ENCODE measurements at places on chromosomes 5 and 9. TPM values are rescaled to one million over a fixed set of nuclear protein-coding genes. Genes with fewer than 3 reads are reported as not detected.

Gene BTNL8
- polyA plus RNA-seq, result 0.58 TPM

Gene SLC23A1
- polyA plus RNA-seq, result 13.5 TPM

Gene GABRA1
- not detected for polyA plus RNA-seq

Gene LVRN
- 0.71 TPM for polyA plus RNA-seq

Gene SMIM33
- polyA plus RNA-seq, result not detected

Gene SHOC1
- polyA plus RNA-seq, result 0.75 TPM

Gene SLC6A18
- polyA plus RNA-seq, result 1.5 TPM

- peak; percentile 32 for DNase-seq
Measured at GRCh38 chr9:33884856-33885701, 68.1 kb downstream of the UBE2R2 start.

DNA sequence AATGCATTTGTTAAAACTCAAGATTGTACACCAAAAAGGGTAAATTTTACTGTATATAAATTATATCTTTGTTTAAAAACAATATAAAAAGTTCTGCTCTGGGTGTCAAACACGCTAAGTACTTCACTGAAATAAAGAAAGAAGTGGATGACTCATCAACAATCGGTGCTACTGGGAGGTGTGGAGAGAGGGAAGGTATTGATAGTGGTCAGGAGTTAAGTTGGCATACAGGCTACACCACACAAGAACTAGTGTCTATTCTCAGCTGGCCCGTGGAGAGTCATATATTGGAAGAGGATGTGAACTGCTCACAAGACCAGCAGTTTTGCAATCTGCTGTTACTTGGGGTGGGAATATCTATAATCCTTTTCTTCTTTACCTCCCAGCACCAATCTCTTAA, 145.7 kb upstream of the TRPC7 start:
- no peak for DNase-seq

GRCh38 chr5:179497636-179498340, 52.6 kb upstream of the RUFY1 start:
- no peak for DNase-seq

GRCh38 chr9:93910598-93910997, 44.6 kb downstream of the BARX1 start:
- DNase-seq, result no peak

- DNase-seq, result no peak
Measured at GRCh38 chr9:131667576-131667975, 72.3 kb downstream of the RAPGEF1 start.

- no peak for DNase-seq
Measured at GRCh38 chr5:82523633-82524032, 245.5 kb upstream of the RPS23 start.

GRCh38 chr5:2155556-2155955, 272.8 kb upstream of the IRX4 start:
- no peak for DNase-seq

GRCh38 chr9:77829420-77829819, 181.3 kb upstream of the GNA14 start:
- DNase-seq, result no peak

DNA sequence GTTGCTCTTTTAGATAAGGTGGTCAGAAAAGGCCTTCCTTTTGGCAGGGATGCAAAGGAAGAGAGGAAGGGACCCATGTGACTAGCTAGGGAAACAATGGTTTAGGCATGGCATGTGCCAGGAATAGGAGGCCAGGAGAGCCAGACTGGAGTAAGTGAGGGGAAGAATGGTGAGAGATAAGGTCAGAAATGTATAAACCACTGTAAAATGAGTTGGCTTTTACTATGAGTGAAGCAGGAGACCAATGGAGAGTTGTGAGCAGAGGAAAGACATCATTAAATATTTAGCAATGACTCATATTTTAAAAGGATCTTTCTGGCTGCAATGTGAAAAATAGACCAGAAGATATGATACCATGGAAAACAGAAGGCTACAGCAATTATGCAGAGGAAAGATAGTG, 50.9 kb downstream of the AP3B1 start:
- no peak for DNase-seq

- DNase-seq, result no peak
Measured at GRCh38 chr9:113503131-113503541, 39.6 kb downstream of the RGS3 start.

- no peak for DNase-seq
Measured at GRCh38 chr5:59152701-59153245, 569.9 kb downstream of the RAB3C start.

GRCh38 chr9:127586096-127586495, 26.0 kb upstream of the STXBP1 start:
- DNase-seq, result no peak

GRCh38 chr5:111706345-111706744, 50.6 kb downstream of the NREP start:
- DNase-seq, result no peak

DNA sequence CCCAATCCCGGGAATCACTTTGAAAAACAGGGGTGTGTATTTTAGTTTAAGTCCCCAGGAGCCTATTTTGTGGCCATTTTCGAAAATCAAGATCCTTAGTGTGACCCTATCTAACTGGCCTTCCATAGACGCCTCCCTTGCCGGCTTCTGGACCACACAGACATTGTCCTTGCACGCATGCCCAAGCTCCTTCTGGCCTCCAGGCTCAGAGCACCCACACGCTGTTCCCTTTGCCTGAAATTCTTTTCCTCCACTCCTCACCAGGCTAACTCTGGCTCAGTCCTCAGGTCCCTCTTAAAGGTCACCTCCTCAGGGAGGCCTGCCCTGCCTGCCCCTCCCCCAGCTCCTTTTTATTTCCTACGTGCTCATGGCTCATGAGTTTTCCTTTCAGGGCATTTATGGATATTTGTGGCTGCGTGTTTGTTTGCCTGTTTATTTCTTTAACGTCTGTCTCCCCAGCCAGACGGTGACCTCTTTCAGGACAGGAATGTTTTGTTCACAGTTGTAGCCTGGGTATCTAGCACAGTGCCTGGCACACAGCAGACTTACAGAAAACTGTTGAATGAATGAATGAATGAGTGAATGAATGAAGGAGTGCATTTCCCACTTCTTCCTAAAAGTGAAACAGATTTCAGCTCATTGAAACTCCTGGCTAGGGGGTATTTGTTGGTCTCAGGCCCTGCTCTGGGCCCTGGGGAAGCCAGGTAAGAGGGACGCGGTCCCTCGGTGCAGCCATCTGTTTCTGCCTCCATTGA, 79.1 kb upstream of the IER5L start:
- no peak for DNase-seq

- no peak for DNase-seq
Measured at GRCh38 chr5:123940416-123940815, 428.4 kb downstream of the CSNK1G3 start.

DNA sequence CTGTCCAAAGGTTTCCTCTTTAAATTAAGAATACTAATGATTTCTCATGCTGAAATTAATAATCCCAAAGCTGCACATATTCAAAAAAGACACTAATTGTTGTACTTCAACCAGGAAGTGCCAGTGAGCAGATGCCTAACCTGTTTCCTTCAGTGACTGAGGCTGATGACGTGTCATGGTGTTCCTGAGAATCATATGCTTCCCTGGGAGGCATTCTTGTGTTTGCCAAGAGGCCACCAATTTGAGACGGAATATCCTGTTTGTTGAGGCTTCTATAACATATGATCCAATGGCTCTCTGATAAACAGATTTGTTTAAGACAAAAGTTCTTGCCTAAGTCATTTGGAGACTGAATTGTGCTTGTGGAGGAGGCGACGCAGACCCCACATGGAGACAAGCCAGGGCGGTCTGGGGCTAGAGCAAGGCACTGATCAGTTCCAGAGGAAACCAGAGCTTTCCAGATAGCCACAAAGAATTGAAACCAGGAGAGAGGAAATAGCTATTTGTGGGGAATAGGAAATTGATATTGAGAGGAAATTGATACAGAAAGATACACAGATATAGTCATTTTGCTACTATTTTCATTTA, 66.4 kb upstream of the ZNF608 start:
- no peak for DNase-seq

Data from right renal cortex interstitium (tissue), 3 donors.